ENCODE measurements at places on chromosomes 16 and 17. TPM values are rescaled to one million over a fixed set of nuclear protein-coding genes. Genes with fewer than 3 reads are reported as not detected.

PRSS8 gene
- total RNA-seq, result not detected

- H3K27me3 ChIP-seq, result no peaks in the 10 kb centered on the region
- H3K27ac ChIP-seq, result no peak overlapping the region
- H3K4me1 ChIP-seq, result no peaks in the 10 kb centered on the region
Measured at GRCh38 chr17:79038545-79039135, 14.7 kb downstream of the C1QTNF1 start.

DNA sequence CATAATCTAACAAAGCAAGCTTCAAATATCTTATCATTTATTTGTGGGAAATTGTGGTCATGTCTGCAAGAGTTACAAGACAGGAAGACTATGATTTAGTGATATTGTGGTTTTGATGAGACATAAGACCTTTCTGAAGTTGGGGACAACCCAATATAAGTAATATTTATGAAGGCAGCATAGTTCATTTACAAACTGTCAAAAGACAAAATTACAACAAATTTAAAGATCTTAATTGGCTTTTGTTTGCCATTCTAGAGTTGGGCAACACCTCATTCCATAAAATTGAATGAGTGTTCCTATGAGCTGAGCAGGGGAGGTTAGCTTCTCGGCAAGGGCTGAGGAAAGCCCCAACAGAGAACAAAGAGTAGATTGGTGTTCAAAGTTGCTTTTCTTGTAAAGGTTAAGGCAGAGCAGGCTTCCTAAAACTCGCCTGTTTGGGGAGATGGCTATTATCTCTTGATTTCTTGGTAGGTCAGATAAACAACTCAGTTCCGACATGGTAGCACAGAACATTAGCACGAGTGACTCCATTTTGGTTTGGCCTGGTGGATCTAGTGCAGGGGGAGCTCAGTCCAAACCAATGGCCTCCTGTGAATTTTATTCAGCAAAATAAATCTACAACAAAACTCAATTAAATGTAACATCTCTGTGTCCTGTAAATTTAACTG is 10.9 kb upstream of the MMD start:
- H3K27me3 ChIP-seq, result peaks cover 2% of the 10 kb centered on the region
- peak overlapping the region; percentile 44 for H3K27ac ChIP-seq

DNA sequence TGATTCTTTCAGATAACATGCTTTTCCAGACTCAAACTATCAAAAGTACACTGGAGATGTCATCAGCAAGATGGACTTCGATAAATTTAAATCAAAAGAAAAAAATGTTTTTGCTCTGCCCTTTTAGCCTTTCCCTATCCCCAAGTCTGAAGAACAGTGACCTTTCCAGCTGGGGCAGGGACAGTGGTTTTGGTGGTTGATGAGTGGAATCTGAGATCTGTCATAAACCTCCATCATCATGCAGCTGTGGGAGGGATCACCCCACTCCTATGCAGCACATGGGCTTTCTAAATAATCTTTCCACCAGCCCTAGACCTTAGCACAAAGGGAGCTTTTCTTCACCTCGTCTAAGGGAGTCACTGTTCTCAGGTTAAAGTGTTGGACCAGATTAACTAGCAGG is 869.5 kb upstream of the SOX9 start:
- DNase-seq, result no peak
- no peaks in the 10 kb centered on the region for H3K4me1 ChIP-seq
- H3K4me3 ChIP-seq, result no peak overlapping the region

TBCD gene
- 75.3 TPM for total RNA-seq

- H3K36me3 ChIP-seq, result no peaks in the 10 kb centered on the region
- no peak overlapping the region for H3K4me3 ChIP-seq
- no peaks in the 10 kb centered on the region for H3K4me1 ChIP-seq
- no peak overlapping the region for H3K27ac ChIP-seq
- no peak for DNase-seq
Measured at GRCh38 chr17:73436954-73437353, 125.2 kb upstream of the CDC42EP4 start.

GRCh38 chr17:1532836-1533602 is 16.6 kb upstream of the INPP5K start:
- H3K27ac ChIP-seq, result no peak overlapping the region
- no peaks in the 10 kb centered on the region for H3K27me3 ChIP-seq
- H3K4me1 ChIP-seq, result peaks cover 4% of the 10 kb centered on the region
- H3K36me3 ChIP-seq, result peaks cover 1% of the 10 kb centered on the region
- DNase-seq, result peak; percentile 65

DNA sequence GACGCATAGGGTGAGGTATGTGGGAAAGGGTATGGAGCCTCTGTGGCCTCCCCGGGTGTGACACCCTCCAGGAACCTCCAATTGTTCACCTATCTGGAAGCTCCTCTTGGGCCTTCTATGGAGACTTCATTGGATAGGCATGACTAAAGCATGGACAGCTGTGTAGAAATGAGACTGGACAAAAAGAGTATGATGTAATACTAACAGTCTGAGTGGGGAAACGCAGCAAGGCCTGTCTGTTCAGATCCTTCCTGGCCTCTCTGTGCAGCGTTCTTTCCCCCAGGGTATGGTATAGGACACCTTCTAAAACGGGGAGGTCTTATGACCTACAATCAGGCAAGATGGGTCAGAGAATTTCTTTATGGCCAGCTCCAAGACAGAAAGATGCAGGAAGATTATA is 30.7 kb upstream of the CCNF start:
- no peak overlapping the region for H3K27ac ChIP-seq
- H3K27me3 ChIP-seq, result no peaks in the 10 kb centered on the region
- no peak for DNase-seq
- H3K4me3 ChIP-seq, result no peak overlapping the region
- no peaks in the 10 kb centered on the region for H3K36me3 ChIP-seq

- H3K4me3 ChIP-seq, result peak overlapping the region; percentile 49
- no peaks in the 10 kb centered on the region for H3K36me3 ChIP-seq
- peaks cover 28% of the 10 kb centered on the region for H3K27me3 ChIP-seq
- H3K27ac ChIP-seq, result no peak overlapping the region
- no peak for DNase-seq
Measured at GRCh38 chr16:89827383-89828198, 684 bp upstream of the SPIRE2 start.
